ENCODE measurements at places on chromosomes 7 and 10. TPM values are rescaled to one million over a fixed set of nuclear protein-coding genes. Genes with fewer than 3 reads are reported as not detected.

The FASTK gene
- polyA plus RNA-seq, result 193 TPM

The ASL gene
- 101 TPM for polyA plus RNA-seq

- no peak for DNase-seq
These were observed 59.9 kb downstream of the MAP3K8 start for GRCh38 chr10:30493609-30494530.

GRCh38 chr7:82263920-82264782 lies 179.4 kb downstream of the CACNA2D1 start:
- DNase-seq, result no peak

GRCh38 chr7:155574556-155575290 lies 28.4 kb upstream of the CNPY1 start:
- no peak for DNase-seq

- DNase-seq, result peak; percentile 70
These were observed 1.3 kb downstream of the ANXA11 start for GRCh38 chr10:80203835-80204676.

DNA sequence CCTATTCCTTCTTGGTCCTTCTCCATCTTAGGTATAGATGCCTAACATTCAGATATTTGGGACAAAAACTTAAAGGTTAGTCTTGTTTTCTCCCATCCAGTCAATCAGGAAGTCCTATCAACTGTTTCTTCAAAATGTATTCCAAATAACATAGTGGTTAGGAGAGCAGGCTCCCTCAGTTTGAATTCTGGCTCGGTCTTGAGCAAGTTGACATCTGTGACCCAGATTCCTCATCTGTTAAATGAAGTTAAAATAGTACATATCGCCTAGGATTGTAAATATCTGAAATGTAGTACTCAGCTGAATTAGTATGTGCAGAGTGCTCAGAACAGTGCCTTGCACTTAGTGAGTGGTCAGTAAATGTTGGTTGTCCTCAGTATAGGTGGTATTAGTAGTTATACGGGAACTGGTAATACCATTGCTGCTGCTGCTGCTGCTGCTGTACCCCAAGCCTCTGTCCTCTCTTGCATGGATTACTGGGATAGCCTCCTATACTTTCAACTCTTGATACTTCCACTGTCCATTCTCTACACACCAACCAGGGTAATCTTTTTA lies 58.6 kb downstream of the RALA start:
- DNase-seq, result no peak
